ENCODE measurements at places on chromosomes 6 and 20.

- DNase-seq = peak; percentile 52
Measured at GRCh38 chr6:2979819-2980464, 8.6 kb upstream of the SERPINB6 start.

DNA sequence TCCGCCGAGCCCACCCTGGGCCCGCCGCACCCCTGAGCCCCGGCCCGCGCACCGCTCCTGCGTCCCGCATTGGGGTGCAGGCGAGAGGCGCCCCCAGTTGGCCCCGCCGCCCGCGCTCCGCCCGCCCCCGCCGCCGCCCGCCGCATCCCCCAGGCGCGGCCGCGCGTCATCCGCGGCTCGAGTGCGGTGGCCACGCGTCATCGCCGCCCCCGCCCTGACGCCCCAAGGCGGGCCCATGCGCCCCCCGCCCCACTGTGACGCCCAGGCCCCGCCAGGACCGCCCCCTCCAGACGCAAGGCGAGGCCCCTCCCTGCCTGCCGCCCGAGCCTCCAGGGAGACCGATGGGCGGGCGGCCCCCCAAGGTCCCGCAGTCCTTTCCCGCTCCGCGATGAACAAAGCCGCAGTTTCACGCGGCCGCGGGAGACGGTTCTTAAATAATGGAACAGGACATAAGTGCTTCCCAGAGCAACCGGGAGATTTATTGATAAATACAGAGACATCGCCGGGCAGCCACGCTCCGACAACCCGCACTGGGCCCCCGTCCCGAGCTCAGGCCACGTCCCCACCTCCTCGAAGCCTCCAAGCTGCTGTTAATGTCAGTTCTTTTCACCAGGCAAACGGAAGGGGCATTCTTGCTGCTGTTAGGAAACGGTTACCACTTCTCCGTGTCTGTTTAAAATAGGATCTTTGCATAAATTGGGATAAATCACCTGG lies at the start of gene ANKRD60:
Gene ANKRD60 (minus strand): TSS at position 170 of the 714 bp plus-strand sequence. CDS start 0 bp downstream, at position 170.
- no peak for DNase-seq

- DNase-seq = no peak
Measured at GRCh38 chr6:12939314-12939713, 222.7 kb downstream of the PHACTR1 start.

- no peak for DNase-seq
Measured at GRCh38 chr6:161406646-161407045, 132.8 kb upstream of the AGPAT4 start.

- no peak for DNase-seq
Measured at GRCh38 chr20:62063315-62063980, 2.2 kb downstream of the TAF4 start.

- DNase-seq = no peak
Measured at GRCh38 chr6:2875359-2876191, 27.5 kb downstream of the SERPINB9 start.

GRCh38 chr6:3422435-3423070 lies 34.3 kb downstream of the SLC22A23 start:
- no peak for DNase-seq

DNA sequence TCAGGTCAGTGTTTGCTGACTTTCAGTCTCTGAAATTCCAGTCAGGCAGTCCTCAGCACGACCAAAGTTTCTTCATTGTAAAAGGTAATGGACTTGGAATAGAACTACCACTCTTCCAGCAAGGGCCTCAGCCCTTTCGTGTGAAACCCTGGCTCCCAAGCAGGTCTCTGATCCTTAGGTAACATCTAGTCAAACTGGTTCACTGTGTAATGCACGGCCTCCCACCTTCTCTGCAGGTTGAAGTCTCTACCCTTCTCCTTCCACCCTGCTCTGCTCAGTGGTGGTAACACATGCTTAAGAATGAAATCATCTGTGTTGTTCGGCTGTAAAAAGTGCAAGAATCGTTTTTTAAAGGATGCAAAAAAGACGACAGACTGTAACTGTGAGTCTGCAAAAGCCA lies 287.2 kb upstream of the POU3F2 start:
- no peak for DNase-seq

DNA sequence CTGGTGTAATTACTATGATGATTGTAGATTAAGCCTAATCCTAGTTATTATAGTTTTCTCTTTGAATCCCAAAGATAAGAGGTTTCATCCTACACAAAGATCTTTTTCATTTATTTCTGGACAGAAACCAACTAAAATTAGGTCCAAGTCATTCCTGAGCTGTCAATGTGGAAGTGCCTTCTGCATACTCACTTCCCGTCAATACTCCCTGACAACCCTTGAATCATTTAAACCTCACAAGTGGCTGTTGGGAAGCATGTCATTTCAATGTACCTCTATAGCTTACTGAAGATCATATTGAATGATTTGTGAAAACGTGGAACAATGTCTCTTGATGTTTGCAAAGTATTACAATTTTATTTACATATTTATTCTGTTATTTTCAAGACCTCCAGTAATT lies 274.1 kb downstream of the HACE1 start:
- no peak for DNase-seq

GRCh38 chr6:45606831-45607400 lies 229.2 kb upstream of the SUPT3H start:
- no peak for DNase-seq

DNA sequence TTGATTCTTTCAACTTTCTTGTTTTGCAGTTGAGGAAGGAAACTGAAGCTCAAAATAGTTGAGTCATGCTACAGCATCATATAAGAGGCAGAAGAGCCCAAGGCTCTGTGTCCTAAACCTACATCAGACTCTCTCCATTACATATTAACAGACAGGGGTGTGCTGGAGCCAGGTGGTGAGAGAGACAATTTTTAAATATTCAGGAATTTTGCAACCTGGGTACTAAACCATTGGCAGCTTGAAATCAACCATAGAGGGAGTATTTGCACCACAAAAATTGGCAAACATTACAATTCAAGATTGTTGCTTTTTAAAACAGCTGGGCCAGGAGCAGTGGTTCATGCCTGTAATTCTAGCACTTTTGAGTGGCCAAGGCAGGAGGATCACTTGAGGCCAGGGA lies 65.8 kb upstream of the SOX4 start:
- DNase-seq = no peak
